ENCODE measurements at places on chromosomes 6 and 20.

- DNase-seq = no peak
Measured at GRCh38 chr6:77926198-77926751, 273.4 kb downstream of the MEI4 start.

DNA sequence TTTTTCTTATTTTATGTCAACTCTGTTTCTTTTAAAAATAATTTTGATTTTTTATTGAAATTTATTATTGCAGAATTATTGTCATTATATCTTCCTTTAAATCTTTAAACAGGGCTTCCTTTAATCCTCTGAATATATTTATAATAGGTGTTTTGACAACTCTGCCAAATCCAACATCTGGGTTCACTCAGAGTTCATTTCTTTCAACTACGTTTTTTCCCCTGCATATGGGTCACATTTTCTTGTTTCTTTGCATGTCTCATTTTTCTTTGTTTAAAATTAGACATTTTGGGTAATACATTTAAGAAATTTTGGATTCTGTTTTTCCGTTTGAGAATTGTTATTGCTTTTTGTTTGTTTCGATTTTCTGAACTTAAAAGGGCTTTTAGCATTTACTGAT, 655.1 kb upstream of the CITED2 start:
- no peak for DNase-seq

DNA sequence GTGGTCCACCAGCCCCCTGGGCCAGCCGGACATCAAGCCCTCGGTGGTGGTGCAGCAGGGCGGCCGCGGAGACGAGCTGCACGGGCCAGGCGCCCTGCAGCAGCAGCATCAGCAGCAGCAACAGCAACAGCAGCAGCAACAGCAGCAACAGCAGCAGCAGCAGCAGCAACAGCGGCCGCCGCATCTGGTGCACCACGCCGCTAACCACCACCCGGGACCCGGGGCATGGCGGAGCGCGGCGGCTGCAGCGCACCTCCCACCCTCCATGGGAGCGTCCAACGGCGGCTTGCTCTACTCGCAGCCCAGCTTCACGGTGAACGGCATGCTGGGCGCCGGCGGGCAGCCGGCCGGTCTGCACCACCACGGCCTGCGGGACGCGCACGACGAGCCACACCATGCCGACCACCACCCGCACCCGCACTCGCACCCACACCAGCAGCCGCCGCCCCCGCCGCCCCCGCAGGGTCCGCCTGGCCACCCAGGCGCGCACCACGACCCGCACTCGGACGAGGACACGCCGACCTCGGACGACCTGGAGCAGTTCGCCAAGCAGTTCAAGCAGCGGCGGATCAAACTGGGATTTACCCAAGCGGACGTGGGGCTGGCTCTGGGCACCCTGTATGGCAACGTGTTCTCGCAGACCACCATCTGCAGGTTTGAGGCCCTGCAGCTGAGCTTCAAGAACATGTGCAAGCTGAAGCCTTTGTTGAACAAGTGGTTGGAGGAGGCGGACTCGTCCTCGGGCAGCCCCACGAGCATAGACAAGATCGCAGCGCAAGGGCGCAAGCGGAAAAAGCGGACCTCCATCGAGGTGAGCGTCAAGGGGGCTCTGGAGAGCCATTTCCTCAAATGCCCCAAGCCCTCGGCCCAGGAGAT, 1.0 kb downstream of the POU3F2 start:
- no peak for DNase-seq

DNA sequence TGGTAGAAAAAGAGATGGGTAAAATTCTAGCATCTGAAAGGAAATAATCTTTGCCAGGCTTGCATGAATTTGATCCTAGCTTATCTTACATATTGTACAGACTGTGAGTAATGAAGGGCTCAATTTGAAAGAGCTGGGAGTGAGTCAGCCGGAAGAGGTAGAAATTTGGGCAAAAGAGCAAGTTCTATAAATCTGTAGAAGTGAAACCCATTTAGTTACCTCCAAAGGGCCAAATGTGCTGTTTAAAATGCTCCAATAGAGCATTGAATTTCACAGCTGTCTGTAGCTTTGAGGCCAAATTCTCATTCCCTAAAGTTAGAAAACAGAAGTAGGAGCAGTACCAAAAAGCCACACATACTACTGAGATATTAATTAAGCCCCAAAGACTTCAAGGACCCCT, 466.1 kb downstream of the BTBD3 start:
- DNase-seq = no peak

DNA sequence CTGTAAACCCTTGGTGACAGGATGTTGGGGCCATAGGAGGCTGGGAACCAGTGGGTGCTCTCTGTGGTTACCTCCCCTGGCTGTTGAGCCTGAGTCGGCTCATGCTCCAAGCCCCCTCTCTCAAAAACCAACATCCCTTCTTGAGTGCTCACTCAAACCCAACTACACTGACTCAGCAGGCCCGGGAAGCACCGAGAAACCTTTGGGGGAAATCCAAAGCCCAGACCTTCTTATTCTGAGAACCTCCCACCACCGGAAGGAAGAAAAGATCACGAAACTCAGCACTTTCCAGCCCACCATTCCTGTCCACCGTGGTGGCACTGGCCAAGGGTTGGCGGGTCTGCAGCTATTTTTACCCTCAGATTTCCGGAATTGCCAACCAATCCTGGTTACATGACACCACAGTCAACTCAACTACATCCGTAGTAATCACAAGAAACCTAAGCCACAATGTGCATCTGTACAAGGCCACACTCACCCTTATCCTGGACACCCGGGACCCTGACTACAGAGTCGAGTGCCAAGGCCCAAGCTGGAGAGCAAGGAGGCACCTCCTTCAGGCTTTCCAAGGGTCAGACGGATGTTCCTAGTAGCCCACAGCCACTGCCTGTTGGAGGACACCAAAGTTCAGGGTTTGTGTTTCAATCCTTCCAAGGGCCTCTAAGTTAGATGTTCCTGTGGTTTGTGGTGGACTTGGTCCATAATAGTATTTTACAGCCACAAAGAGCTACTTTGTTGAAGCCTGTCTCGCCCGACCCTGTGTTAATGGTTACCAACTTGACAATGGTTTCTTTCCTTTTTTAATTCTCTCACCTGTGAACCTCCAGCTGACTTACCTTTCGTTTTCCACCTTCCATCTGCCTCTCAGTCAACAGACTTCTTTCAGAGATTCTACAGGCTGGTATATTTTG, 317.0 kb downstream of the CDC5L start:
- no peak for DNase-seq

GRCh38 chr6:21596949-21597682, 3.6 kb downstream of the SOX4 start:
- no peak for DNase-seq

DNA sequence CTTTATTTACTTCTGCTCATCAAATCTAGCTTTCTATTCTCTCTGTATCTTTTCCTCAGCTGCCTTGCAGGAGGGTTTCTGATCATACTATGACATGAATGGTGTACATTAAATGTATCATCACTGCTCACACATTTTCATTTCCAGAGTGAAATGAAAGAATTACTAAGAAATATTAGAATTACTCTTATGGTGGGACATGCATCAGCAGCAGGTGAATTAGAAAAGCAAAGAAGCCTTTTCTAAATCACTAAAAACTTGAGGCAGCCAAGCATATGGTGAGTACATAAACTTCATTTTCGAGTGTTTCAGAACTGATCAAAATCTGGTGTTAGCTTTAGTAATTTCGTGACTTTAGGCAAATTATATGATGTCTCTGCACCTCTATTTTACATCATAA, 23.6 kb downstream of the IL17A start:
- DNase-seq = no peak

DNA sequence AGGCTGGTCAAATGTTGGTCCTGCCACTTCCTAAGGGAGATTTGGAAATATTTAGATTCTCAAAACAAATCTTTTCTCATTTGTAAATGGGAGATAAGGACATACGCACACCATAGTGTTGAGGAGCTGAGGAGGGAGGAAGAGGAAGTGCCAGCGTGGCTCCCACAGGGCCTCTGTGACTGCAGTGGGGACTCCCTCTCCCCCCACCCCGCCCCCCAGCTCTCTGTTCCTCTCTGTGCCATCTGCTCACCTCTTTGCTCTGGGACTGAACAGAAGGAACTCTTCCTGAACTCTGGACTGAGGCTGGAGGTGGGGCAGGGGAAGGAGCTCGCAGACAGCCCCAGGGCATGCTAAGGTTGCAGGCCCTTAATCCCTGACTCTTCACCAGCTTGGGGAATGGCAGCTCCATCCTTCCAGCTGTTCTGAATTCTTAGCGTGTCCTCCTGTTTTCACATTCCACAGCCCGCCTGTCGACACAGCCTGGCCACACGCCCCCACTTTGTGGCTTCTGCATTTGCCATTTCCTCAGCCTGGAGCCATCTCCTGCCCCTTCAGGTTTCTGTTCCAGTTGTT, 11.4 kb downstream of the DDX27 start:
- DNase-seq = no peak

DNA sequence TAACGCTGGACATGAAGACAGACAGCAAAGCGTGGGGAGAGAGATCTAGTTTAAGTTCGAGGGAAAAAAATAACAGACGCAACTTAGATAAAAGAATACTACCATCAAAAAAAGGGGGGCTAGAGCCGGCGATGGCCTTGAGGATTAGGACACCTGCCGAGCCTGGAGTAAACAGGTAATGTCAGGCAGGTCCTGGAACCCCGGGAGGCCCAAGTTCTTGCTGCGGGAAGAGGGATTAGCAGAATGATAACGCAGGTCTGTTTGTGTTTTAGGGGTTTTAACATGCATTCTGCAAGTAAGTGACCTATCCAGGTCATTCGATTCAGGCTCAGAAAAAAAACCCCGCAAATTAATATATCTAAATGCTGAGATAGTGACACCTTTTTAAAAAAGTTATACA, 754 bp upstream of the TMEM170B start:
- no peak for DNase-seq

- DNase-seq = no peak
Measured at GRCh38 chr20:45934046-45934585, 367 bp upstream of the PCIF1 start.

- DNase-seq = no peak
Measured at GRCh38 chr20:5918856-5919625, 31.3 kb downstream of the TRMT6 start.

- no peak for DNase-seq
Measured at GRCh38 chr20:23541330-23541729, 27.0 kb downstream of the CST9L start.

- DNase-seq = no peak
Measured at GRCh38 chr20:15676815-15677214, 896.4 kb downstream of the KIF16B start.

DNA sequence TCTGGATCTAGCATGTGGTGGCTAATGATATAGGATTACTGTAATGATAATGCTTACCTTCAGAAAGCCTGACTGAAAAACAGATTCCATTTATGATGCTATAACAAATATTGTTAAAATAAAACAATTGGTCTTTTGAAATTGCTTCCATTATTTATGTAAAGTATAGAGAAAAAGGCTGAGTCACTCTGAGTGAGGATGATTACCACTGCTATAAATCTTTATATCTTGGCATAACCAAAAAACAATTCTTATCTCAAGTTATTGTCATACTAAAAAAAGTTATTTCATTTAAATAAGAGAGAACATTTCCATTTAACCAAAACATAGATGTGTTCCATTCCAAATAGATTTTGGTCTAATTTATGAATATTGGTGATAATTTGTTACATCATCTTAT, 53.0 kb upstream of the DST start:
- no peak for DNase-seq

DNA sequence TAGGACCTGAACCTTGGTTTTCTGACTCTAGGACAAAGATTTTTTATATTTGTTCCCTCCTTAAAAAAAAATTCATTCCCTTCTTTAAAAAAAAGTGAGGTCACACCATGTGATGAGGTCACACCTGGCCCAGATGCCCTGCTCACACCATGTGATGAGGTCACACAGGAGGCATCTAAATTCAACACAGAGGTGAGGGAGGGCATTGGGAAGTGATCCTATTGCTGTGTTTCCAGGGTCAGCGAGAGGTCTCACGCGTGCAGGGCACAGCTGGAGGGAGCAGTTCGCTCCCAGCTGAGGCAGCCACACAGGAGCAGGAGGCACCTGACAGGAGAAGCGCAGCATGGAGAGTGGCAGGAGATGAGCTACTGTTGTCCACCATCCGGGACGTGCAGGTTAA, 92.5 kb downstream of the SLC22A23 start:
- DNase-seq = no peak

GRCh38 chr6:37259191-37259590, 1.2 kb upstream of the TMEM217 start:
- DNase-seq = no peak

Measured in stimulated activated CD4-positive, alpha-beta T cell treated with anti-CD3 and anti-CD28 coated beads, Interleukin-1b, Interleukin-23, amount 100 ng/mL, for 1 hour (primary cell).